MG63 (cell line): ENCODE measurements at places on chromosomes 5 and 9. TPM values are rescaled to one million over a fixed set of nuclear protein-coding genes. Genes with fewer than 3 reads are reported as not detected.
A peak's percentile ranks its signal among the peaks of the same experiment; 100 is the strongest.

- no peak for DNase-seq
Observed at GRCh38 chr9:114592356-114592755, 4.8 kb downstream of the ATP6V1G1 start.

DNA sequence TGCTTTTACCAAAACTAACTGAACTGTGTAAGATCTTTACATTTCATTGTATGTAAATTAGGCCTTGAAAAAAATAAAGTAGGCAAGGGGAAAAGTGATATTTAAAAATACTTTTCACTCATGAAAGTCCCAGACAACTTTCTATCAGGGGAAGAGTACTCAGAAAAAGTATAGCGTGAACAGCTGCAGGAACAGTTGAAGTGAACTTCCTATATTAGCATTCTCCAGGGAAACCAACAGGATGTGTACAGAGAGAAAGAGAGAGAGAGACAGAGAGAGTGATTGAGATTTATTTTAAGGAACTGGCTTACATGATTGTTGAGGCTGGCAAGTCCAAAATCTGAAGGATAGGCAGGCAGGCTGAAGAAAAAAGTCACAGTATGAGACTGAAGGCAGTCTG is 42.0 kb downstream of the ERMP1 start:
- DNase-seq = no peak

DNA sequence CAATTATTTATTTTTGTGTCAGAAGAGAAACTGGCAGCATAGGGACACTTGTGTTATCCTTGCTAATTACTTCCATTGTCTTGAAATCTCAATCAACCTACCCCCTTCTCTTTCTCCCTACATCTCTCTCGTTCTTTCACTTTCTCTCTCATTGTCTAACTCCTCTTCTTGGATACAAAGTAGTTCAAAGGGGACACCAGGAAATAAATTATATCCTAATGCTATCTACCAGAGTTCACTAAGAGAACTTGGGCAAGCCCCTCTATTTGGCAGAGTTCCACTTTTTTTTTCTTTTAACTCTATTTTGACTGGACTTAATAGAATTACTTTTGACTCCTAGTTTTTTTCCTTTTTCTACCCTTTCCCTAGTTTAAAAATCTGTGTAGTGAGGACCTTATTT is 102.2 kb downstream of the MEF2C start:
- no peak for DNase-seq

- no peak for DNase-seq
Observed at GRCh38 chr9:71885467-71885866, 25.5 kb downstream of the ABHD17B start.

The SLIT3 gene
- total RNA-seq = 6.3 and 8.0 TPM in 2 replicates

DNA sequence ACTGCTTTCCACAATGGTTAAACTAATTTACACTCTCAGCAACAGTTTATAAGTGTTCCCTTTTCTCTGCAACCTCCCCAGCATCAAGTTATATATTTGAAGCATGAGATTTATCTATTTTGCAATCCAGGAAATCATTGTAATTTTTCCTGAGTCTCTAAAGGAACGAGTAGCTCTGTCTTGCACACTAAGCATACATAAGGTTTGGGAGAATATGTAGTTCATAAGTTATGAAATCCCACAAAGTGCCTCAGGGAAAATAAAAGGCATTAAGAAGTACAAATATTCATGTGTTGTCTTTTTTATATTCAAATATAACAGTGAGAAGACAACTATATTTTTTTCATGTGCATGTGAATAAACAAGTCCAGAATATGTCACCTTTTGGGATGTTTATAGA is 377.1 kb upstream of the RORB start:
- no peak for DNase-seq

The FAM114A2 gene
- 28.1 and 36.1 TPM in 2 replicates for total RNA-seq

DNA sequence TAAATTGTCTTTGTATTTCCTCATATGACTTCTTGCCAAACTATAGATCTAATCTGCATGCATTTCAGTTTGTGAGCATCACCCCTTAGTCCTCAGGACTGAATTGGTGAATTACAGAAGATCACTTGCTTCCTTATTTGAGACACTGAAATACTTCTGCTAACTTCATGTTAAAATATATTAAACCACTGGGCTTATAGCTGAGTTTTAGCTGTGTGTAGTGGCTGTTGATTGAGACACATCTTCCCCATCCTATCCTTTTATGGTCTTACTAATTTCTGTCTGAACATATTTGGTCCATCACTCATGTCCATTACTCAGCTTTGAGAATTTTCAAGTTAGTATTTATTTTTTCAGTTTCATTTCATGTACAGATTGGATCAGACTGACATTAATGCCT is 295.9 kb downstream of the PSAT1 start:
- DNase-seq = no peak

DNA sequence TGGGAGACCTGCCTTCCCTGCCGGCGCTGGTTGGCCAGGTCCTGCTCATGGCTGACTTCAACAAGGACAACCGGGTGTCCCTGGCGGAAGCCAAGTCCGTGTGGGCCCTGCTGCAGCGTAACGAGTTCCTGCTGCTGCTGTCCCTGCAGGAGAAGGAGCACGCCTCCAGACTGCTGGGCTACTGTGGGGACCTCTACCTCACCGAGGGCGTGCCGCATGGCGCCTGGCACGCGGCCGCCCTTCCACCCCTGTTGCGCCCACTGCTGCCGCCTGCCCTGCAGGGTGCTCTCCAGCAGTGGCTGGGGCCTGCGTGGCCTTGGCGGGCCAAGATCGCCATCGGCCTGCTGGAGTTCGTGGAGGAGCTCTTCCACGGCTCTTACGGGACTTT is 10.6 kb downstream of the DIPK1B start:
- peak; percentile 47 for DNase-seq

GRCh38 chr5:45109636-45110035 is 300.9 kb downstream of the MRPS30 start:
- DNase-seq = no peak

The TAF11L5 gene
- not detected in 2 replicates for total RNA-seq

- no peak for DNase-seq
Observed at GRCh38 chr9:88995200-88995577, 3.9 kb downstream of the S1PR3 start.

- DNase-seq = no peak
Observed at GRCh38 chr5:119200795-119201194, 129.9 kb downstream of the DMXL1 start.

The OGN gene
- total RNA-seq = 0.33 TPM in 1 of 2 replicates, not detected in the other

DNA sequence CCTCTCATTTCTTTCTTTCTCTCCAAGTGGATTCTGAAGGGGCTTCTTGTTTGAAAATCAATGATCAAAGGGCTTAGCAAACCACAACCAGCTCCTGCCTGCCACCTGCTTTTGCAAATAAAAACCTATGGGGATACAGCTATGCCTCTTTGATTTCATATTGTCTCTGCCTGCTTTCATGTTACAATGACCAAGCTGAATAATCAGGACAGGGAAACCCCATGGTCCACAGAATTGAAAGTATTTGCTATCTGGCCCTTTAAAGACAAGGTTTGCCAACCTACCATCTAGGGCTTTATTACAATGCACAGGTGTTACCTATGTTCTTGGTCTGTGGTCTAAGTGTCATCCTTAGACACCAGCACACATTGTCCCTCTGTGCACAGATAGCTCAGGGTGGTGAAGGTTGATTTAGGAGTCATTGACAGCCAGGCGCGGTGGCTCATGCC is 28.8 kb upstream of the PLIN2 start:
- no peak for DNase-seq

GRCh38 chr9:122329597-122329996 is 41.2 kb upstream of the PTGS1 start:
- no peak for DNase-seq

DNA sequence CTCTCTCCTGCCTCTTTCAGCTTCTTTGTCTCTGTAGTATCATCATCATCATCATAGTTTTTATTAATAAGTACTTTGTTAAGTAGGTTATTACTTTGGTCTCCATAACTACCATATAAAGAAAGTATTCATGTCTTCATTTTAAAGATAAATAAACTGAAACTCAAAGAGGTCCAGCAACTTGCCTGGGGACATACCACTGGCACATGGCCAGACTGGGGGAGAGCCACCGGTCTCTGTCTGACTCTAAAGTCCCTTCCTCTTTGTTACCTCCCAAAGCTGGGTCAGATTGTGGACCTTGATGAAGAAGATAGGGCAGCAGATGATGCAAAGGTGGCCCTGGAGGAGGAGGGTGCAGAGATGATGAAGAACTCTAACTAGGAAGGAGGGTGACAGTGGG is 8.5 kb downstream of the CDX1 start:
- DNase-seq = no peak

GRCh38 chr5:157381746-157382145 is 78.3 kb upstream of the NIPAL4 start:
- no peak for DNase-seq

The PCDHB12 gene
- 0.16 TPM in 1 of 2 replicates, not detected in the other for total RNA-seq

DNA sequence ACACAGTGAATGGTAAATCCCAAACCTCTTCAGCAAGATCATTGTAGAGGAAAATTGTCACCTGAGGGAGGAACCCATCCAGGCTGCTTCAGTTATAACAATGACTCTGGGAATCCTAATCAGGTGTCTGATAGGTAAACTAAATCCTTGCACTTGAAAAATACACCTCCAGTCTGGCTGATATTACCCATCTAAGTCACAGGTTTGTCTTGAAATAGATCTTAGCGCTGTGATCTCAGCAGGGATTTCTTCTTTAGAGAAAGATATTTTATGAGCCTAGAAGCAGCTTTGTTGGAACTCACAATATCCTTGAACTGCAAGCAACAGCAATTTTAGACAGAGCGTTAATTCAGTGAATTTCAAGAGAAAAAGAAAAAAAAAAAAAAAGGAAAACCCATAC is 149.7 kb downstream of the SGCD start:
- no peak for DNase-seq
